Iris pigment epithelial cell (primary cell): ENCODE measurements at places on chromosomes 12 and 14.

GRCh38 chr12:32454075-32454474 lies 54.7 kb downstream of the FGD4 start:
- peak; percentile 89 for DNase-seq

DNA sequence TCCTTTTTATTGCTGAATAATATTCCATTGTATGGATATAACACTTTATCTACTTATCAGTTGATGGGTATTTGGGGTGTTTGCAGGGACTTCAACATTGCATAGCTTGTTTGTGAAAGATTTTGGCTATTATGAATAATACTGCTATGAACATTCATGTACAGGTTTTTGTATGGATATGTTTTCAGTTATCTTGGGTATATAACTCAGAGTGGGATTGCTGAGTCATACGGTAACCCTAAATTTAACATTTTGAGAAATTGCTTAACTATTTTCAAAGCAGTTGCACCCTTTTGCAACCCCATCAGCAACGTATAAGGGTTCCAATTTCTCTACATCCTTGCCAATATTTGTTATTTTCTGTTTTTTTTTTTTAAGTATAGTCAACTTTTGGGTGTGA lies 27.3 kb upstream of the HELB start:
- no peak for DNase-seq

DNA sequence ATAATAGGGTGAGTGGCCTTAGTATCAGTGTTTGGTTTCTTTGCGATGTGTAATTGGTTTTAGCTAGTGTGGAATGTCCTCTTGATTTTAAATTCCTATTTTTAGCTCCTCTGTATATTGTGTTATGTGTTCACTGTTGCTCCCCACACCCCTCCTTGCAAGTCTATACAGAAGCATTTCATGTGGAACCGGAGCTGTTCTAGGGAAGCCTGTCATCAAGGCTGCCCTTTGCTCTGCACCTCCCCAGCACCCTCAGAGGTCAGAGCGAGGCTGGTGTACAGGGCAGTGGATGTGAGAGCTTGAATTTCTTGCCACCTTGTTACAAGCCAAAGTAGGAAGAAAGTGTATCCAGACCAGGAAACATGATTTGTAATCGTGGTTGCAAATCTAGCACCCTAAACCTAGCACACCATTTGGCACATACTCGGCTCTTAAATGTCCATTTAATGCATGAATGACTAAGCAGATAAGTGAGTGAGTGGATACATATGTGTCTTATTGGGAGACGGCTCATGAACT lies 376.8 kb downstream of the RGS6 start:
- DNase-seq, result no peak

- DNase-seq, result no peak
Measured at GRCh38 chr12:97173688-97174410, 266.8 kb downstream of the NEDD1 start.

GRCh38 chr12:114284041-114284440 lies 121.9 kb downstream of the TBX5 start:
- no peak for DNase-seq

- peak; percentile 87 for DNase-seq
Measured at GRCh38 chr12:121796855-121797751, 3.6 kb upstream of the RHOF start.

DNA sequence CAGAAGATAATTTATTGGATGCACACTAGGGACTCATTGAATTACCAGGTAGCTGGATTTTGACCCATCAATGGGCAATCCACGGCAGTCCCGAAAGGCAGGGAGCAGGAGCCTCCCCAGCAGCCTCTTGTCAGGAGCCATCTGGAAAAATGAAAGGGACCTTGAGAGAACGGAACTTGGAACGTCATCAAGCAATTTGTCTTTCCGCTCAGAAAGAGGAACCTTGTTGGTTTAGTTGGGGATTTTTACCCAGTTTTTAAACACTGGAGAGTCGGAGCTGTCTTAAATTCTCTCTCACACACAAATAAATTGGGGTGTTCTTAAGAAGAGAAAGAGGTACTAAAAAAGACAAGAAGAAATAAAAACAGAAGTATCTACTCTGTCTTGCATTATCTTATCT lies 1351.7 kb upstream of the TMEM132C start:
- no peak for DNase-seq

GRCh38 chr12:84165998-84166571 lies 746.5 kb downstream of the SLC6A15 start:
- no peak for DNase-seq

- no peak for DNase-seq
Measured at GRCh38 chr14:24381363-24382063, 13.5 kb downstream of the NFATC4 start.

GRCh38 chr12:101746196-101746595 lies 6.9 kb upstream of the SYCP3 start:
- no peak for DNase-seq

GRCh38 chr12:67942724-67943123 lies 46.5 kb upstream of the IFNG-AS1 start:
- DNase-seq, result no peak

GRCh38 chr14:35284506-35284905 lies 7.7 kb upstream of the PSMA6 start:
- no peak for DNase-seq

DNA sequence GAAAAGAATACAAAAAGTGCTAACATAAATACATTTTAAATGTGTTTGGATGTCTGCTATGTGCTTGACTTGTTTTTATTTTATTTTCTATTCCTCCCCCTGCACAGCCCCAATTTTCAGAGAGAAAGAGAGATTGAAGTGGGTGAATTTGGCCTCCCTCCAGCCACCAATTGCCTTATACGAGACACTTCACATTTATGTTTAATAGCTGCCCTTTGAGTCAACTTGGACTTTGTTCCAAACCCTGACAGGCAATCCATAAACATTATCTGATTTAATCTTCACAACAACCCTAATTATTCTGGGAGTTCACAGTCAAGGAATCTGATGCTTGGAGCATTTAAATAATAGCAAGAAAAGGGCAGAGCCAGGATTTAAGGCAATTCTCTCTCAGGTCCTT lies 161.7 kb downstream of the SLC15A4 start:
- DNase-seq, result no peak

- DNase-seq, result peak; percentile 24
Measured at GRCh38 chr12:100926669-100927248, 132.2 kb downstream of the ANO4 start.

GRCh38 chr12:69905801-69906200 lies 80.8 kb downstream of the MYRFL start:
- DNase-seq, result no peak

DNA sequence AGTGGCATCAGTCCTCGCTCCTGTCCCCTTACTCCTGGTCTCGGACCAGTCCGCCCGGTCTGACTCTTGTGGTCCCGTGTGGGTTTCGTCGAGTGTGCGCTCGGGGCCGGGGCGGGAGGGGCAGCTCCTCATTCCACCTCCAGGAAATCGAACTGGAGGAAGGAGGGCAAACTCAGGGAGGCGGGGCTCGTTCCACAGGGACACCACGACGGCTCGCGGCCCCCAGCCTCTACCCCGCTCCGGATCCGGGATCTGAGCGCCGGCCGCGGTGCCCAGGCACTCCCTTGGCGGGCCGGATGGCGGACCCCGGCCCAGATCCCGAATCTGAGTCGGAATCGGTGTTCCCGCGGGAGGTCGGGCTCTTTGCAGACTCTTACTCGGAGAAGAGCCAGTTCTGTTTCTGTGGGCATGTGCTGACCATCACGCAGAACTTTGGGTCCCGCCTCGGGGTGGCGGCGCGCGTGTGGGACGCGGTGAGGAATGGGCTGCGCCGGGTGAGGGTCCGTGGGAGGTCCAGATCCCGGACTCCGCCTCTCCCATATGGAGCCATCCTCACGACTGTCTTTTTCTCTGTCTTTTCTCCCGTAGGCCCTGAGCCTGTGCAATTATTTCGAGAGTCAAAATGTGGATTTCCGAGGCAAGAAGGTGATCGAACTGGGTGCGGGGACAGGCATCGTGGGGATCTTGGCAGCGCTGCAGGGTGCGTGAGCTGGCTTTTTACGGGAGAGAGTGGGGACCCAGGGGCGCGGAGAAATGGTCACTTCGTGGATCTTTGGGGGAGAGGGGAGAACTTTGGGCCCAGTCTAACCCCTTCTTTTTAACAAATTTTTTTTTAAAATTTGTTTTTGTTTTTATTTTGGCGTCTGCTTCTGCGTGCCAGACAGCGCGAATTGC lies at the start of gene EEF1AKMT3:
Gene EEF1AKMT3, plus strand, starts transcription at position 186 of the 894 bp plus-strand sequence. Its CDS starts 111 bp downstream, at position 297.
- peak; percentile 40 for DNase-seq

GRCh38 chr12:122980183-122981035 lies at the start of gene ARL6IP4:
TSS of gene ARL6IP4 (plus strand) at chr12:122980681. CDS start at chr12:122981140, 459 bp downstream.
- peak; percentile 75 for DNase-seq

GRCh38 chr12:44510510-44510909 lies 365.6 kb downstream of the NELL2 start:
- no peak for DNase-seq

DNA sequence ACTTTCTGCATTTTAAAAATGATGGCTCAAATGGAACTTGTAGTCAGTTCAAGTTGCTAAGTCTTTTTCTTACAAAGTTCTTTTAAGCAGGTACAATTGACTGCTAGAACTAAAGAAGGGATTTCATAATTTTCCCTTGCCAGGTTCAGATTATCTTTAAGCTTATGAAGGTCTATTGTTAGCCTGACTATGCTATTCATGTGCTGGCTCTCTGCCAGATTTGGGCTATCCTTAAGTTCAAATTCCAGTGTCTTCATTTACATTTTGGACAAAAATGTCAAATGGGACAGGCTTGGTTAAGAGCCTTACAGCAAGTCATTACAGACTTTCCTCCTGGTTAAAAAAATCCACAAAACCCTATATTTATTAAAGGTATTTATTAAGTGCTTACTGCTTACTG lies 42.3 kb downstream of the INSM2 start:
- DNase-seq, result peak; percentile 39

- no peak for DNase-seq
Measured at GRCh38 chr14:72525087-72525915, 368.6 kb downstream of the DPF3 start.

DNA sequence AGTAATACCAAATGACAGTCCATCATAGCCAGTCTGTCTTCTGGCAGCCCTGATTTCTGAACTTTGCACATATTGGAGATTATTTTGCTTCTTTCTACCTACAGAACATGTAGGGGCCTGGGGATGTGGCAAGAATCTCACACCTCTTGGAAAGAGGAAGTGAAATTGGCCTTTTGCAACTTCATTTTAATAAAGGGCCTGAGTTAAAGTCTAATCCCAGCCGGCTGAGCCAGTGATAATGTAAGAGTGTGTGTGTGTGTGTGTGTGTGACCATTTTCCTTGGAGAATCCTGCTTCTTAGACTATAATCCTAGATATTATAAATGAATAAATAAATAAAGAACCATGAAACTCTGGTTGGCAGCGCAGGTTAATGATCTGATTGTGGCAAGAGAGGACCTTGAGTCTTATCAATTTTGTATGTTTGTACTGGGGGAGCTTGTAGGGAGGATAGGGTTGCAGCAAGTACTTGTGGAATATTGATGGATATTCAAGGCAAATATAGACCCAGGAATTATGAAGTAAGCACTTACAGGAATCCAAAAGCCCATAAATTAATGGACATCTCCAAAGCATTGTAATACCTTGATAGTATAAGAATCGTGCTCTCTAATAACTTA lies 233.2 kb upstream of the AMIGO2 start:
- DNase-seq, result no peak

- DNase-seq, result no peak
Measured at GRCh38 chr12:122085591-122085990, 7.0 kb downstream of the MLXIP start.

GRCh38 chr12:54587315-54587873 lies 1.1 kb downstream of the PPP1R1A start:
- DNase-seq, result no peak

DNA sequence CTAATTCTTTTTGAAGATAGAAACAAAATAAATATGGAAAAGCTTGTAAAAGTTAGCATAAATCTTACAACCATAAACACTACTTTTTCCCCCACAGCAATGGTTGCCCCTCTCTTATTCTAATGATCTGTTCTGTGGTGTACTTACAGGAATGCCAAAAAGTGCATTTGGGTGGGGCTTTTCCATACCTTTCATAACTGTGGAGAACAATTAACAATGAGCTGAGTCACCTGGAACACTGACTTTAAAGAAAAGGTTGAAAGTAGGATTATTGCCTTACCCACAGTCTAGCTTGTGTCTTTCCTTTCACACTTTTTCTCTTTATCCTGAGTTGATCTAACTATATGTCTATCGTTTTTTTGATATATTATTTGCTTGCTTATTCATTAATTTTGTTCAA lies 86.9 kb downstream of the TPH2 start:
- no peak for DNase-seq

DNA sequence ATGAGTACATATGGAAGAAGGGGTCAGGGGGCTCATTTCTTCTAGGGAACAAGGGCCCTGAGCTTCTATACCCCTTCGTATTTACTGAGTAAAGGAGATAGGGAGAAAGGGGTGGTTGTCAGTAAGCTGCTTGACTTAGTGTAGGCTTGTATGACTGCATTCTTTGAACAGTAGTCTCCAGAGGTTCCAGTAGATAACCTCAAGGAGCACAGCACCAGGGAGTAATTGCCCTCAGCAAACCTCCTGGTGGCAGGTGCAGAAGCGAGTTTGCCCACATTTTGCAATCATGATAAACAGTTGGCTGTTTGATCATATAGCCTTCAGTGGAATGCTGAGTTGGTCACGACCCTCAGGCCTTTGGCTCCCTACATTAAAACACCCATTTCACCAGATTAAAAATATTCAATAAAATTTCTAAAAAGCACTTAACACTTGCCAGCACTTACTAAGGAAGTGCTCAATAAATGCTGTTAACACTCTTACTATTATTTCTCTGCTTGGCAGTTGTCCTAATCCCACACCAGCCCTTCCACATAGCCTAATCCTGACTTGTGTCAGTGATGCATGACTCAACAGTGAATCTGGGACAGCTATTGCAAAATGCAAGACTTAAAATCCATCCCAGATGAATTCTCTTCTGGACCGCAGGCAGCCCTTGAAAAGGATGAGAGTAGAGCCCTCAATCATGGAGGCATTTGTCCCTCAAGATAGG lies 3.7 kb upstream of the DHRS4L2 start:
- DNase-seq, result peak; percentile 96

- peak; percentile 59 for DNase-seq
Measured at GRCh38 chr12:88401155-88401554, 179.1 kb downstream of the KITLG start.
